ENCODE measurements at places on chromosomes 6 and 20.

DNA sequence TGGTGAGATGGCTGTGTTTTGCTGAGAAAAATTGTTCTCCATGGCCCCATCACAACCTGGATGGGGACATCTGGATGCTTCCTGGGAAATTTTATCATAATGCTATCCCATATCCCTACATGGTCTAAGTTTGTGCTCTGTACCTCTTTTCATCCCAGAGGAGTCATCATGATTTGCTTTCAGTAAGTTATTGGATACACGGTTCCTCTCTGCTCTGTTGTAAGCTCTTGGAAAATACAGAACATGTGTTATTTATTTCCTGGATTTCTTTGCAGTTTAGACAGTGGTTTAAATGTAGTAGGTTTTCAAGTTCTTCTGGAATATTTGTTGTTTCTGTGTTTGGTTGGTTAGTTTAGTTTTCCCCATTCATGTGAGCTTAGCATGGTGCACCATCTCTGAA lies 129.2 kb upstream of the ECI2 start:
- no peak for DNase-seq

- no peak for DNase-seq
These were observed 3.0 kb downstream of the CST9 start for GRCh38 chr20:23602699-23603098.

GRCh38 chr6:14108571-14109410 lies 8.8 kb upstream of the CD83 start:
- DNase-seq: no peak

DNA sequence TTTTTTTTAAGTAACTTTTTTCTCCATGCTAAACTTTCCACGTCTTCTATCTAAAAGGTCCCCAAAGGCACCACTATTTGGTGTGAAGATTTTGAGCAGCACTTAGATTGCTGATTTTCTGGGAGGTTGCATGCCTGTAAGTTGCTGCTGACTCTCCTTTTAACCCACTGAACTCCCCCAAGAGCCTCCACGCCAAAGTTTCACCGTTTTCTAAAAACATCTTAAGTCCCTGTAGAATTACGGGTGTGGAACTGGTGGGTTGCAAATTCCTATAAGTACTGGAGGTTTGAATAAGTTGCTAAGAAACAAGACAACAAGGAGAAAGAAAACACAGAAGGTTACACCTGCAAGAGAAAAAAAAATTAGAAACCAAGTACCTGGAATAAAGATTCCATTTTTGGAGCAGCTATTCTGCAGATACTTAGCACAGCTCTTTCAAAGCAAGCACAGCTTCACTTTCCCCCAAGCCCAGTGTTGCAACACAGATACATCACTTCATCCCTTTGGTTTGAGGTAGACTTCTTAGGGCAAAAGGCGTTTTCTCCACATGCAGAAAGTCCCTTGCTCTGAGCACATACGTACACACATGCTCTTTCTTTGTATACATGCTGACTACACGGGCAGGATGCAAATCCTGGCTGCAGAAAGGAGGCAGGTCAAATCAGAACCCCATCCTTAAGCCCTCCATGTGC lies 5.0 kb downstream of the JAG1 start:
- DNase-seq: no peak

GRCh38 chr20:21702553-21703470 lies 2.7 kb upstream of the PAX1 start:
- peak; percentile 81 for DNase-seq

DNA sequence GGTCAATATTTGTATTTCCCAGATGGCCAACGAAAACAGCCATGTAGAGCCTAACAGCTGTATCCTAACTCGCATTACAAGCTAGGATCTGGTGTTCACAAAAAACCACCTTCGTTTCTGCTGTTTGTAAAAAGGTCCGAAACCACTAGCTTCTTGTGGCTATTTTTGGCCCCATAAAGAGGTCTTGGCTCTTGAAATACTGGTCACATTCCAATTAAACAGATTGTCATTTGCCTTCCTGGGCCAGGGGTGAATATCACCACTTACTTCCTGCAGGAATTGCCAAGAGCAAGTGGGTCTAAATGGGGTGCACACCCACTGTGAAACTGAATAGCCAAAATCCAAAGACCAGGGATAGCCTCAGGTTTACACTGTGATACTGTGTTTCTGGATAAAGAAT lies 48.2 kb downstream of the TSHZ2 start:
- no peak for DNase-seq

DNA sequence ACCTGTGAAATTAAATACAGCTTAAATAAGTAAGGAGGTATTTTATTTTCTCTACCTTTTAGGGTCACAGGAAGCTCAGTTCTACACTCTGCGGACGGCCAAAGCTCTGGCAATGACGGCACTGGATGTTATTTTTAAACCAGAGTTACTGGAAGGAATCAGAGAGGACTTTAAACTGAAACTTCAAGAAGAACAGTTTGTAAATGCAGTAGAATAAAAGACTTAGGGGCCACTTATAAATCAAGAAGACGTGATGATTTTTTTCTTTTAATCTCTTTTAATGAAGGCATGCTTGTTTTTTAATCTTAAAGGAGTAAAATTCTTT lies 16.2 kb downstream of the PM20D2 start:
- DNase-seq: no peak

GRCh38 chr6:54805077-54805476 lies 41.5 kb upstream of the FAM83B start:
- DNase-seq: no peak

DNA sequence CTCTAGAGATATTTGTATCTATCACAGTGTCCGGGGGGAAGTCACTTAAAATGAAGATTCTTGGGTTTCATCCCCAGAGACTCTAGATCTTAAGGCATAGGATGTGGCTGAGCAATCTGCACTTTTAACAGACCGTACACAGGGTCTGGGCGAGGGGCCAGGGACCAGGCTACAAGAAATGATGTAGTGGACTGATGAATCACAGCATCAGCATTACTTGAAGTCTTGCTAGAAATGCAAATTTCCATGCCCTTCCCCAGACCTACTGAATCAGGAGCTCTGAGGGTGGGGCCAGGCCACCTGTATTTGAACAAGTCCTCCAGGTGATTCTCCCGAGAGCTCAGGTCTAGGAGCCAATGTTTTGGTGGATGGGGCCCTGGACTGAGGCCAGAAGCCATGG lies 168.4 kb downstream of the DOK5 start:
- DNase-seq: peak; percentile 51

DNA sequence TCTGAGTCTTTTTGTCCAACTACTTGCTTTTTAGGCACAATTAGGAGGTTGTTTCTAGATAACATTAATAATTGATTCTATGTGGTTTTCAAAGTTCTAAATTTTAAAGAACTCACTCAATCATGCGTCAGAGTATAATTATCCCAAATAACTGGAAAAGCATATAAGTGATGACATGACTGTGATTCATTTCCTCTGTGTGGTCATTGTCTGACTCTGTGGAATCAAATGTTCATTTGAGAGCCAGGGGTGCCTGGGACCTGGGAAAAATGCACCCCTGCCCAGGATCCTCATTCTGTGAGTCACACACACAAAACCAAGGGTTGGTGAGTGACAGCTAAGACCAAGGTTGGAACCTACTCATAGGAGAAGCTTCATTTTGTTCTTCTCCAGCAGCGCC lies 127.1 kb upstream of the MLIP start:
- no peak for DNase-seq

DNA sequence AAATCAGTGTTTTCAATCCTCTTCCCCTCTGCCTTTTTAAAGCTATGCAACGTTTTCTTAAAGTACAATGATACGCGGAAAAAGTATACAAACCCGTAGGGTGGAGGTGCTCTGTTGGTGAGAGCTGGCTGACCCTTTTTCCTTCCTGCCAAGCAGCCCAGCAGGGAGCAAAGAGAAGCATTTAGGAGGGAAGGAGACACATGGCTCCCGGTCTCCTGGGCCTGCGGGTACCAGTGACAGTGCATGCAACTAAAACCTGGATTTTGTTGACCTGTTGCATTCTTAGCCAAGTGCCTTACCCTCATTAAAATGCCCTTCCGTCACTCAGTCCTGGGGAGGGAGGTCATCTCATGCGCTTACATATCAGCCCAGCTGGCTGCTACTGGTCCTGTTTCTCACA lies 87.2 kb downstream of the SLX4IP start:
- DNase-seq: no peak

DNA sequence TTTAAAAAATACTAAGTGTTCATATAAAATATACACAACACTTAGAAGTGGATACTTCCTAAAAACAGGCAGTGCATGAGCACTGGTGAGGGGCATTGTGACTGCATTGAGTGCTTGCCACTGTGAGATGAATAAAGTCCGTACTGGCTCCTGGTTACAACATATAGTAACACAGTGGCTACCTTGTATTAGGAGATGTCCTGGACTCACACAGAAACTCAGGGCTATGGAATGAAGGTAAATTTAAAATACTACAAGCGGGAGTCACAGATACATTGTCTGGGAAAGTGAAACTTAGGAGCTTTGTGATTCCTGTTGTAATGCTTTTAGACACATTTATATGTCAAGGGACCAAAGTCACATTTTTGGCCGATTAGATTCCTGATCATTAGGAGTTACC lies 36.5 kb upstream of the HLA-G start:
- DNase-seq: no peak

DNA sequence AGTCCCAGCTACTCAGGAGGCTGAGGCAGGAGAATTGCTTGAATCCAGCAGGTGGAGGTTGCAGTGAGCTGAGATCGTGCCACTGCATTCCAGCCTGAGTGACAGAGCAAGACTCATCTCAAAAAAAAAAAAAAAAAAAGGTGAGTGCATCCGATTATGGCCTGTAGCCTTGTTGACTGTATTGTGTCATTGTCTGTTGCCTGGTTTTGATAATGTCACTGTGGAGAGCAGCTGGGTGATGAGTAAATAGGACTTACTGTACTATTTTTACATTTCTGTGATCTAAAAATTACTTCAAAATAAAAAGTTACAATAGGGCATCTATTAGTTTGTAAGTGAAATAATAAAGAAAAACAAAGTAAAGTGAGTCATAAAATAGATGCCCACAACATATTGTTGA lies 134.1 kb upstream of the SALL4 start:
- DNase-seq: no peak

DNA sequence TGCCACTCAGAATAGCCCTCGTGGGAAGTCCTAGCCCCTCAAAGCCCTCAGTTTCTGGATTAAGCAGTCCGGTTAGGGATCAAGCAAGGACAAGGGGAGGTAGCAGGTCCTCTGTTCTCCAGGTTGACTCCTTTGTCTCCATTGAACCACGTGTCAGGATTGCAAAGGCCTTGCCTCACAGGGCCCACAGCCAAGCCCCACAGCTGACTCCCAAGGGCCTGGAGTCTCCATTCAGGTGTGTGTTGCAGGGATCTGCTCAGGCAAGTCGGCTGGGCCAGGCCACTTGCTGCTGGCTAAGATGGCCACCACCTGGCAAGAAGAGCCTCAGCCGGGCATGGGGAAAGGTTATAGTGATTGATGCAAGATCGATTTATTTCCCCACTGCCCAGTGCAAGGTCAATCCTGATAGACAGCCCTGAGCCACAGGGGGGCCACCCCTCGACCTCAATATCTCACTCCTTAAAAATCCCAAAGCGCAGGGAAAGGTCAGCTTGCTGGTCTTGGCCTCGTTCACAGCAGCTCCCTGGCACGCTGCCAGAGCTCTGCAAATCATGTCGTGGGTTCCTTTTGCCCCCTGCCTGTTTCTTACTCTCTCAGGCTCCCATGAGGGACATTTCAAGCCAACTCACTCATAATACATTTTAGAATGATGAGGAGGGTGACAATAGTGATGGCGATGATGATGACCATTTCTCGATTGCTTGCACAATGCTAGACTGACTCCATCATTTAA lies 75.9 kb downstream of the EDN3 start:
- no peak for DNase-seq

DNA sequence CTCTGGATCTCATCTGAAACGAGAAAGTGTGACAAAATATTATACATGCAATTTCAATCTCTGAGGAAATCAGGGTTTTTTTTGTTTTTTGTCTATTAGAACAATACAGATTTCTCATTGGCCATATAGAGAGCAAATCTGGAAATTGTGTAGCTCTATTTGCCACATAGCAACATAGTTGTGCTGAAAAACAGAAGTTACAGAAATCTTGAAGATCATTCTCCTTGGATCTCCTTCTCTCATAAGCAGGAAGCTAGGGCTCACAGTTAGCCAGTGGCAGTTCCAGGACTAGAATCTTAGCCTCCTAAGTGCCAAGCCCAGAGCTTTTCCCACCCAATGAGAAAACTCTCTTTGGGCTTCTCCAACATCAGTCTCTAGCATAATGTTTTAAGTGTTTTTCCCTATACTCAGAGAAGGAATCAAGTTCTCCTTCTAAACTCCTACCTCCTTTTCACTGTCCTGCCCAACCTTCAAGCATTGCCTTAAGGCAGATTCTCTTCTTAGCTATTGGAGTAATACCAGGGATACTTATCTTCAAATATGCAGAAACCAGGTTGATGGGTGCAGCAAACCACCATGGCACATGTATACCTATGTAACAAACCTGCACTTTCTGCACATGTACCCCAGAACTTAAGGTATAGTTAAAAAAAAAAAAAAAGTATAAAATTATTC lies 211.6 kb downstream of the ALDH8A1 start:
- no peak for DNase-seq

- no peak for DNase-seq
These were observed 88.1 kb downstream of the HDGFL1 start for GRCh38 chr6:22657352-22657980.

GRCh38 chr6:31963921-31964320 lies 4.9 kb downstream of the SKIC2 start:
- DNase-seq: no peak

DNA sequence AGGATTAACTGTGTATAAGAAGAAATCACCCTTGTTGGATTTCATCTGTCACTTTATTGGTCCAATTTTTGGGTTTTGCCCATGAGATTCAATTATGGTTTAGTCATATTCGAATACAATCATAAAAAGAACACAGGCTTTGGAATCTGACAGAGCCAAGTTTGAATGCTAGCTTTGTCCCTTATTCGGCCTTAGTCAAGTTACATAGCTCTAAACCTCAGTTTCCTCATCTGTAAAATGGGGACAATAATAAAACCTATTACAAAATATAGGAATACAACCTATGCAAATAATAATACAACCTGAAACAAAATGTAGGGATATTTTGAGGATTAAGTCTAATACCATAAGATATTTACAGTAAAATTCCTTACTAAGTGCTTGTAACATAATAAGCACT lies 57.7 kb downstream of the PRPH2 start:
- DNase-seq: no peak

- DNase-seq: no peak
These were observed 196.0 kb downstream of the BTBD3 start for GRCh38 chr20:12113468-12114371.

- DNase-seq: no peak
These were observed 24.6 kb upstream of the GTSF1L start for GRCh38 chr20:43751167-43752050.

DNA sequence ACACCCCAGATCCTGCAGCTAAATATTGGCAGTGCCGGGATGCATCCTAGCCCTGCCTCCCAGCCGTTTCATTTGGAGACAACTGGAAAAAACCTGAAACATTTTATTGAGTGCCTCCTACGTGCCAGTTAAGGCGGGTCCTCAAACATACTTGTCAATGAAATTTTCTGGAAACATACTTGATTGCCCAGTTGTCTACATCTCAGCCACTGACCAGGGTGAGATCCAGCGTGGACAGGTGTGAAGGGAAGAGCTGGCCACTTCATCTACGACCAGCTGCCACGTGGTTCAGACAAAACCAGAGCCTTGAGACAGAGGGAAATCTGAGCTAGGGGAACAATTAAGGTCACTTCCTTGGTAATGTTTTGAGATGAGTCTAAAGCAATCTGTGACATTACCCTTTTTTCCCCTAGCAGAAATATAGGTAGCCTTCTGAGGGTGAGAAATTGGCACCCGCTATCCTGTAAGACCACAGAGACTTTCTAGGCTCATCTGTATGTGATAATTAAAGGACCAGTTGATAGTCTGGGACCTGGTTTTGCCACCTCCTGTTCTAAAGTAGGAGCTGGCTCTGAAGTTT lies 116.3 kb upstream of the MTHFD1L start:
- no peak for DNase-seq

- DNase-seq: no peak
These were observed 375.9 kb upstream of the PTCHD4 start for GRCh38 chr6:48486876-48487275.
